Activated CD4-positive, alpha-beta T cell treated with anti-CD3 and anti-CD28 coated beads, Interleukin-2, amount 50 U/mL, for 1 hour (primary cell): ENCODE measurements at places on chromosomes 1 and 21.

DNA sequence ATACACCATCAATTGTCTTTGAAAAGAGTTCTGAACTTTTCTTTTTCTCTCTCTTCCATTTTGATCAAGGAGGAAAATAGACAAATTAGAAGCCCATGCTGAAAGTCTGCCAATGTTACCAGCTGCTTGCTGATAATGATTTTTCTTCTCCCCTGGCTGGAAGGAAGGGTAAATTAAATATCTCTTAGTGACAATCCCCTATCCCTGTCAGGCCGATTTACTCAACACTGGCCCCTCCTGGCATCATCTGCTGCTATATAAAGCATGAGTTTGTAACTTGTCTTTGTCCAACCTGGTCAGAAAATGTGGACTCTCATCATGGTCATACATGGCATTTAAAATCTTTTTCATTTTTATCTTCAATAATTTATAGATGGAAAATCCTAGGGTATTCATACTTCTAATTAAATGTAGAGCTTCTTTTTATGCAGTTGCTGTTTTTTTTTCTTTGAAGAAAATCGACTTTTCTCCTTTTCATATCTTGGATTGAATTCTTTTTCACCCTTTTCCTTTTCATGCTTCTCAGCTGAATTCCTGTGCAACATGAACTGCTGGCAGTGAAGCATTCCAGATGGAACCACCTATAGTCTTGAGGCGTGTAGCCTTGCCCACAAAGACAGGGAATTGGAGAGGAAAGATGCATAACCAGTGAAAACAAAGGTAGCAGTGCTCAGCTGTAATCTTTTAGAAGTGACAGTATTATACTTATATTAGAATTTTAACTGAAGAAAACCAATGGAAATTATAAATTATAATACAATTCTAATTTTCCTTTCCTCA, 214.7 kb upstream of the PTGFR start:
- no peak for DNase-seq

DNA sequence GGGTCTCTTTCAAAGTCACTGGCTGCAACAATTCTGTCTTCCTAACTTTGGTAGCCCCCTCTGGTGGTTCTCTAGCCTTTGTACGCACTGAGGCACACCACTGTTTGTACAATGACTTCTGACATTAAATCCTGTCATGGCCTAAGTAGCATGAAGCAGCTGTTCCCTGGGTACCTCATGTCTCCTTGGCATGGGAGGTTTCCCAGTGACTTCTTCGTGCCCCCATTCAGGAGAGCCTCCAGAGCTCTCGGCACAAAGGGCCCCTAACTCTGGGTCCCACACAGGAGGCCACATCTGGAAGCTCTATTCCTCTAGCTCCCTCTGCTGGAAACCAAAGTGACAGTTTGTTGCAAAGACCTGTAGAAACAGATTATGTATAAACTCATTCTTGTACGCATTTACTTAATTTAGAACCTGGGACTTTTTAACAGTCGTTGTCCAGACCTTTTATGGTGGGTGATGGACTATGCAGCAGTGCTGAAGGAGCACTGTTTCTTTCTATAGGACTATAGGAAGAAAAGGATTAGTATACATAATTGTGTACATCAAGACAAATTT, 13.4 kb downstream of the SWT1 start:
- peak; percentile 15 for DNase-seq

GRCh38 chr1:230087028-230087716, 20.1 kb downstream of the GALNT2 start:
- no peak for DNase-seq

GRCh38 chr1:223748405-223748772, 36.0 kb downstream of the CAPN2 start:
- no peak for DNase-seq

DNA sequence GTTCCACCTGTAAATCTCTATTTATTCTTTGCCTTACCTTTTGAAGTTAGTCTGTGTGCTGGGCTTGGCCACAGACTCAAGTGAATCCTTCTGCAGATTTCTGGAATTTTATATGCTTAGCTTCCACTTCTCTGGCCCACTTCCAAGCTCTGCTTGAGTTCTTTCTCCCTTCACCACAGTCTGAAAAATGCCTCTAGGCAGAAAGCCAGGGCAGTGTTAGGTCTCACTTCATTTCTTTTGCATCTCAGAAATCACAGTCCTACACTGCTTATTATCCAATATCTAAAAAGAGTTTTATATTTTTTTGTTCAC, 48.9 kb downstream of the INKA2 start:
- no peak for DNase-seq

DNA sequence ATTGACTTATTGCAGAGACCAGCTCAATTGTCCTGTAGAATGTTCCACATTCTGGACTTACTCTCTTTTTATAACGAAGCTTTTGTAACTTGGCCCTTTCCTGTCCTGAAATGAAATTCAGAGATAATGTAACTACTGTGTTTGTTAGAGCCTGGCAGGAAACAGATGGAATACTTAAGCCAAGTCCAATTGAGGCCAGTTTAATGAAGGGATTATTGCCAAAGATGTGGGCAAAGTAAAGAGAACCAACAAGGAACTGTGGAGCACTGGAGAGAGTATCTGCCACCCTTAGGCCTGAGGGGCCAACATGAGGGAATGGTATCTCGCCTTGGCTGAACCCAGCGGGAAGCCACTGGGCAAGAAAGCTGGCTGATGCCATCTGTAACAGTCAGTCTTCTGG, 32.9 kb downstream of the MFSD2A start:
- DNase-seq = no peak

GRCh38 chr1:1683104-1683905, 9.3 kb downstream of the SLC35E2B start:
- no peak for DNase-seq

- no peak for DNase-seq
Observed at GRCh38 chr1:245234217-245235081, 79.7 kb downstream of the KIF26B start.

DNA sequence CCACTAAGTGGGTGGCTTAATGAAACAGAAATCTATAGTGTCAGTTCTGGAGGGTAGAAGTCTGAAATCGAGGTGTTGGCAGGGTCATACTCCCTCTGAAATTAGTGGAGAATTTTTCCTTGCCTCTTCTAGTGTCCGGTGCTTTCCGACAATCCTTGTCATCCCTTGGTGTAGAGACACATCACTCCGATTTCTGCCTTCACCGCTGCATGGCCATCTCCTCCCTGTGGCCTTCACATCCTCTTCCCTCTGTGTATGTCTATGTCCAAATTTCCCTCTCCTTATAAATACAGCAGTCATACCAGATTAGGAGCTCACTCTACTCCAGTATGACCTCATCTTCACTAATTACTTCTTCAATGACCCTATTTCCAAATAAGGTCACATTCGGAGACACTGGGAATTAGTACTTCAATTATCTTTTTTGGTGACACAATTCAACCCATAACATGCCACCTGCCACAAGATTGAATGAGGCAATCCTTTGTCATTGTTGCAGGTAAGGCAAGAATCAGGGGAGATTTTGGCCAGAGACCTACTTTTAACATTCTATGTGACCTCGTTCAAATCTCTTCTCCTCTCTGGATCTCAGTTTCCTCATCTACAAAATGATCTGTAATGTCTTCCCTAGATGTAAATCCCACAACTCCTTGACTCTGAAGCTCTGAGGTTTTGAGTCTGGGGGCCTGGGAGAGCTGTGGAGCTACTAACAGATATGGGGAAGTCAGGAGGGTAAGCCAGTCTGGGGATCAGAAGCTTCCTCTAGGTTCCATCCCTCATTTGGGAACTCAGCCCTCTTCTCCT, 16.1 kb downstream of the NAV1 start:
- DNase-seq = no peak

DNA sequence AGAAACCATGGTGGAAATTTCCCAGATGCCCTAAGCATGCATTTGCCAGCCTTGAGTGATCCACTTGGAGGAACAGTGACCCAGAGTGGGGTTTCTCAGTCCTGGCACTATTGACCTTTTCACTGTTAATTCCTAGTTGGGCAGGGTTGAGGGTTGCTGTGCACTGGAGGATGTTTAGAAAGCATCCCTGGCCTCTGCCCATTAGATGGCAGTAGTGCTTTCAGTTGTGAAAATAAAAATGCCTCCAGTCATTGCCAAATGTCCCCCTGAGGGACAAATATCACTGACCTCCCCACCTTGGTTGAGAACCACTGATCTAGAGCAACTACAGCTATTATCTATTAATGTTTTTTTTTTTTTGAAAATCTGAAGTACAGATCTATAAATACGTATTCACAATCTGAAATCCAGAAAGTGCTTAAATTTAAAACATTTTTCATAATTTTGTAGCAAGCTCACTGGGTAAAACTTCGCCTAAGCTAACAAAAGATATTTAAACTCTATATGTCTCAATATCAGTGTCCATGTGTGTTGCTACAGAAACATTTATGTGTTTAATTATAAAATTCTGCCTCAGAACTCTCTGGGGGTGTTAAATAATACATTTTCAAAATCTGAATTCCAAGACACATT, 27.3 kb downstream of the F3 start:
- no peak for DNase-seq

DNA sequence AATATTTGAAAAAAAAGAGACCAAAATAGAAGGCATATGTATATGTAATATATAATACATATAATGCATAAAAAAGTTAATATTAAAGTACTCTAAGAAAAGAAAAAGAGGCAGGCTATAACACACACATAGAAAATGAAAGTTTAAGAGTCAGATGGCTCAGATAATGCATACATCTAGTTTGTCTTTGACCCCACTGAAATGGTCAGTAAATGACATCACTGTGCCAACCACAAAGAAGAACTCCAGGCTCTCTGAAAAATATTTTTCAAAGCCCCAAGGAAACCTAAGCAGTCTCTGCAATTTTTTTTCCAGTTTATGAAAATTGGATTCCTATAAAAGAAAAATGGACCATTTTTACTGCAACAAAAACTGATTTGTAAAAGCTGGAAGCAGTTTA, 55.4 kb upstream of the SCYL3 start:
- no peak for DNase-seq

- DNase-seq = no peak
Observed at GRCh38 chr1:181592255-181592859, 109.0 kb downstream of the CACNA1E start.

- DNase-seq = no peak
Observed at GRCh38 chr1:24972915-24973242, 42.8 kb upstream of the RUNX3 start.

GRCh38 chr1:204826970-204827369, 43.7 kb upstream of the NFASC start:
- no peak for DNase-seq

DNA sequence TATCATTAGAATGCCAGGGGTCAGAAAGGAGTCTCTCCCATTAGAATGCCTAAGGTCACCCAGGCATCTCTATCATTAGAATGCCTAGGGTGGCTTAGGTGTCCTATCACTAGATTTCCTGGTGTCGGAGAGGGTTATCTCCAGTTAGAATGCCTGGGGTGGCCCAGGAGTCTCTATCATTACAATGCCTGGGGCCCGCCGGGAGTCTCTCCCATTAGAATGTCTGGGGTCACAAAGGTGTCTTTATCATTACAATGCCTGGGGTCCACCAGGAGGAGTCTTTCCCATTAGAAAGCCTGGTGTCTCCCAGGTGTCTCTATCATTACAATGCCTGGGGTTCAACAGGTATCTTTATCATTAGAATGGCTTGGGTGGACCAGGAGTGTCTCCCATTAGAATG, 56.2 kb downstream of the RNF187 start:
- DNase-seq = no peak

GRCh38 chr1:172299515-172299914, 121.0 kb upstream of the C1orf105 start:
- DNase-seq = no peak

- no peak for DNase-seq
Observed at GRCh38 chr1:47104816-47105215, 32.4 kb upstream of the CYP4A22 start.

DNA sequence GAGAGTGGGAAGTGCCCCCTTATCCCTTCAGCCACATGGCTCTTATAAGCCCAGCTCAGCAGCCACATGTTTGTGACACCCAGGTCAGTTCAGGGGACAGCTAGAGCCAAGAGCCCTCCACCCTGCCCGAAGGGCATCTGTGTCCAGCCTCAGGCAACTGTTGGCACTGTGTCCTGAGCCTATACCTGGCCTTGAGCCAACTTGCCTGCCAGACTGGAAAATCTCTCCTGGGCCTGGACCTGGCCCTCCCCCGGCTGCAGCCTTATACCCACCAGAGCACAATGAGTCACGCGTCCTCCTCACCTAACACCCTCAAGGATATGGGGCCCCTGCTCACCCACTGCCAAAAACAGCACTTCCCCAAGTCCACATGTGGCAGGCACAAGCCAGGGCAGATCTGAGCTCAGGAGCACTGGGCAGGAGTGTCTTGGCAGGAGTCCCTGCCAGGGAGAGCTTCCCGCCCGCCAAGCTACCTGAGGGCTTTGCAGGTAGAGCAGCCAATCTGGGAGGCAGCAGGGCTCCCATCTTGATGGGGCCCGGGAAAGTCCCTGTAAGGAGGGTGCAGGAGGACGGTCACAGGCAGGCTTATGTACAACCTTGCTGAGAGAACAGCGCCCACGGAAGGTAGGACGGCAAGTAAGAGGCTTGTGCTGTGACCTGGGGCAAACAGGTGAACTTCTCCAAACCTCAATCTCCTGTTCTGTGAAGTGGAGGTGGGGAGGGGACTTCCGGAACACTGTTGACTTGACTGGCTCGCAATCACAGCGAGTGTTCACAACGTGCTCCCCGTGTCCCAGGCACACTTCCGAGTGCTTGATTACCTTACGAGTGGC, 19.8 kb upstream of the HSPG2 start:
- peak; percentile 55 for DNase-seq

- no peak for DNase-seq
Observed at GRCh38 chr1:168148916-168149315, 12.2 kb upstream of the GPR161 start.

DNA sequence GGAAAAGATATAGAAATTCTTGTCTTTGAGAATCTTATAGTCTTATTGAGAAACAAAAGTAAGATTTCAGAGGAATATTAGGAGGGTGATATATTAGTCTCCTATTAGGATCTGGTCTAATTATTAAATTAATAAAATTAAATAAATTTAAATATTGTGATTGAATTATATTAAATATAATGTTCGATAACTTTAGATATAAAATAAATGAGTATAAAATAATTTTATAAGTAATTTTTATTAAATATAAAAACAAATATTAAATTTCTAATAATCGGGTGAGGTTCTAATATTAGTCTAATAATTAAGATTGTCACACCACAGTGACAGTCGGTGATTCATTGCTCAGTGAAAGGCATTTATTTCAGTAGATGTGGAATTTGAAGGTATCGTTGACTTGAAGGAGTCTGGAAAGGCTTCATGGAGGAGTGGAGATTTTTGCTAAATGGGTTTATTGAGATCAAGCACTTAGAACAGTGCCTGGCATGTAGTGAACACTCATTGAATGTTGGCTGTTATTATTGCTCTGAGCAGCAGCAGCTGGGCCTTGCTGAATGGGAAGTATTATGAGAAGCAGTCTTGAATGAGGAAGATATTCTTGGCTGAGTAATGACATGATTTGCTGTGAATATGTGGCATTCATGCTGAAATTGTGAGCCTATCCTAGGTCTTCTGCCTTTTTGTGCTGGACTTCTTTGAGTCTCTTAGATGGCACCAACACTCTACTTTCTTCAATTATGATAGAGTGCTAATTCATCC, 74.6 kb downstream of the USP25 start:
- DNase-seq = no peak
